Choroid plexus epithelial cell (primary cell): ENCODE measurements at places on chromosomes 12 and 14.

- DNase-seq, result no peak
These were observed 31.9 kb downstream of the KNTC1 start for GRCh38 chr12:122558745-122559641.

- no peak for DNase-seq
These were observed 14.2 kb upstream of the CNIH1 start for GRCh38 chr14:54455363-54455762.

DNA sequence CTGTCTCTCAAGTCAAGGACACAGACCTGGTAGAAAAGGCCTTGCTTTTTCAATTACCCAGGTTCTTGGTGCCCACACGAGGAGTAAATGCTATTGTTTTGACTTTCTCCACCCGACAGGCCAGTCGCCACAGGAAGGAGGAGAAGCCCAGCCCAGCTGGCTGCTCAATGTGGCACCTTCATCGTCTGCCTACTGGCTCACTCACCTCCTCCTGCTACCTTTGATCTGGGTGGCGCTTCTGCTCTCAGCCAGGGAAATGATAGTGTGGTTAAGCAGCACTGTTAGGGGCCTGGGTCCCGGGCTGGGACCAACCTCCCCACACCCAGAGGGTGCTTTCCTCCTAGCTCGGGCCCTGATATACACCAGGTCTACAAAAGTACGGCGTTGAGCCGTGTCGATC is 75.0 kb upstream of the FZD10 start:
- DNase-seq, result no peak

GRCh38 chr14:52918486-52918885 is 32.4 kb downstream of the FERMT2 start:
- peak; percentile 80 for DNase-seq

DNA sequence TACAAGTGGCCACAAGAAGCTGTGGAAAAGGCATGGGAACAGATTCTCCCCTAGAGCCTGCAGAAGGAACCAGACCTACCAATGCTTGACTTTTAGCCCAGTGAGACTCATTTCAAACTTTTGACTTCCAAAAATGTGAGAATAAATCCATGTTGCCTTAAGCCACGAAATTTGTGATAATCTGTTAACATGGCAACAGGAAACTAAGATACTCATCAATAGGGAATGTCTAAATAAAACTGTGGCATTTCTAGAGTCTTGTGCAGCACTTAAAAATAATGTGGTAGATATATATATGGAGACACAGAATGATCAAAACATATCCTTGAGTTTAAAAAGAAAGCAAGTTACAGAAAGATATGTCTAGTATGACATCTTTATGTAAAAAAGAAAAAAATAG is 12.0 kb downstream of the HECTD4 start:
- DNase-seq, result peak; percentile 35

- DNase-seq, result no peak
These were observed 44.8 kb downstream of the WSCD2 start for GRCh38 chr12:108173892-108174291.

GRCh38 chr12:63298386-63298930 is 147.5 kb upstream of the AVPR1A start:
- no peak for DNase-seq

GRCh38 chr12:17971850-17972249 is 118.1 kb downstream of the RERGL start:
- DNase-seq, result no peak

DNA sequence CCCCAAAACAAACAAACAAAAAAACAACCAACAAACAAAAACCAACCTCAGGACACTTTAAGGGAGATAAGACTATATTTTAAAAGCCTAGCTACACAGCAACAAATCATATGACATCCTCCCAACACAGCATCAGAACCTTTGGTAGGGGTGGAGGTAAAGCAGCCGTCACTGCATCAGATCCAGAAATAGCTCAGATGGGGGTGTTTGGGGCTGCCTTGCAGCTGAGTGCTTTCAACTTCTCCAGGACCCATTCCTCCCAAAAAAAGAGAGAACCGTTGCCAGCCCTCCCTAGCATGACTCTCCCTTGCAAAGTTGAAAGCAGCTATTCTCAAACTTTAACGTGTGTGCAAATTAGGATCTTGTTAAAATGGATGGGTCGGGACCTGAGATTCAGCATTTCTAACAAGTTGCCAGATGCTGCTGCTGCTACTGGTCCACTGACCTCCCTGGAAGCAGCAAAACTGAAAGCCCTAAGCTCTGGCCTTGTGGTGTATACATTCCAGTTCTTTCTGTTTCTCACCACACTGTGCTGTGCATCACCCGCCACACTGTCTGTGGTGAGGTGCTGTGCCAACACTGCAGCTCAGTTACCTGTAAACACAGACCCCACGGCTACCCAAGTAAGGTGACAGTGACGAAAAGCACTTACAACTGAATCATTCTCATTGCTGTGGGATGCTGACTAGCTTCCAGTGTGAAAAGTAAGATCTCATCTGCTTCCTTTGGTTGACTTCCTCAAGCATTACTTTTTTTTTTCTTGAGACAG is 54.0 kb downstream of the SLC38A1 start:
- DNase-seq, result no peak

- DNase-seq, result peak; percentile 70
These were observed 45.4 kb upstream of the EPS8 start for GRCh38 chr12:15834575-15834974.

GRCh38 chr14:85798856-85799255 is 268.9 kb downstream of the FLRT2 start:
- DNase-seq, result no peak

GRCh38 chr12:5390174-5390799 is 41.6 kb upstream of the NTF3 start:
- DNase-seq, result no peak
